ENCODE measurements at places on chromosomes 7 and 10. TPM values are rescaled to one million over a fixed set of nuclear protein-coding genes. Genes with fewer than 3 reads are reported as not detected.

GJD4 gene
- not detected for polyA plus RNA-seq

PUS7 gene
- 8.7 TPM for polyA plus RNA-seq

MRLN gene
- 1.4 TPM for polyA plus RNA-seq

SEC31B gene
- polyA plus RNA-seq = 23.1 TPM

GRID2IP gene
- 0.34 TPM for polyA plus RNA-seq

CABCOCO1 gene
- polyA plus RNA-seq = 26.0 TPM

TMEM139 gene
- 5.3 TPM for polyA plus RNA-seq

NPC1L1 gene
- polyA plus RNA-seq = 0.83 TPM

CDH23 gene
- 29.8 TPM for polyA plus RNA-seq

TEX36 gene
- polyA plus RNA-seq = 41.5 TPM

GGCT gene
- 21.8 TPM for polyA plus RNA-seq

PGAM2 gene
- 298 TPM for polyA plus RNA-seq

CELF2 gene
- 17.5 TPM for polyA plus RNA-seq

HABP2 gene
- 1.9 TPM for polyA plus RNA-seq

SLC18A3 gene
- polyA plus RNA-seq = not detected

CCDC172 gene
- 6.7 TPM for polyA plus RNA-seq

SEC61A2 gene
- 57.5 TPM for polyA plus RNA-seq

CALML3 gene
- 1.5 TPM for polyA plus RNA-seq

ARMH3 gene
- 20.2 TPM for polyA plus RNA-seq
